GM20000 (cell line): ENCODE measurements at places on chromosomes 2 and 18.

DNA sequence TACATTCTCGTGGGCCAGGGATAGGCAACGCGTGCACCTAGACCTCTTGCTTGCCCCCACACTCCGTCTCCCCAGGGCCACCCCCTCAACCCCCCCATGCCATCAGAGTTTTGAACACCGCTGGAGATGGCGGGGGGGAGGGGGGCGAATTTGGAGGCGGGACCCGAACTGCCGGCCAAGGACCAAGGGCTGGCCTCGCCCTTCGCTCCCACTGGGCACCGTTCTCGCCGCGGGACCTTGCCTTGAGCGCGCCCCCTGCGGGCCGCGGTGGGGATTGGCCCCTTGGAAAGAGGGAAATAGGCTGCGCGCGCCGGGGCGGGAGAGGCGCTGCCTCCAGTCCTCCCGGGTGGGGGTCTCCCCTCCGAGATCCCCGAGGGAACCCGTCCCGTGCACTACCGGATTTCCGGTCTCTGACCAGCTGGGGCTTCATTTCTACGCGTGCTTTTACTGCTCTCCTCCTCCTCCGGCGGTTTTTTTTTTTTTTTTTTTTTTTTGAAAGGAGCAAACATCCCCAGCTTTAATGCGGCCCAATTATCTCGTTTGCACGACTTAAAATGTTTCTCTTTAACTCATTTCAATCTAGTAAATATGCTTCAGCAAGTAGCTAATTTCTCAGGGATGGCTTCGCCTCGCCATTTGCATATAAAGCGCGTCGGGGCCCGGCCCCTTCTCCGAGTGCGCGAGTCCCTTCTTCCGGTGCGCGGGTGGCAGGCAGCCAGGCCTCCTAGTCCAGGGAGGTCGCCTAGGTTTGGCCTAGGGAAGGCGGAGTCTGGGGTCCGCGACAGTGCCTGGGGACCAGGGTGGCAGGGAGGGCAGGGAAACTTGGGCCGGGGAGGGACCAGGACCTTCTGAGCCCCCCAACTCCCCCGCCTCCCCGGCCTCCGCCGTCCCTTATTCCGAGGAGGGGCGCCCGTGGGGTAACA is 10.0 kb upstream of the GBX2 start:
- peak; percentile 78 for DNase-seq

GRCh38 chr2:38565333-38565732 is 37.4 kb downstream of the HNRNPLL start:
- DNase-seq = no peak

DNA sequence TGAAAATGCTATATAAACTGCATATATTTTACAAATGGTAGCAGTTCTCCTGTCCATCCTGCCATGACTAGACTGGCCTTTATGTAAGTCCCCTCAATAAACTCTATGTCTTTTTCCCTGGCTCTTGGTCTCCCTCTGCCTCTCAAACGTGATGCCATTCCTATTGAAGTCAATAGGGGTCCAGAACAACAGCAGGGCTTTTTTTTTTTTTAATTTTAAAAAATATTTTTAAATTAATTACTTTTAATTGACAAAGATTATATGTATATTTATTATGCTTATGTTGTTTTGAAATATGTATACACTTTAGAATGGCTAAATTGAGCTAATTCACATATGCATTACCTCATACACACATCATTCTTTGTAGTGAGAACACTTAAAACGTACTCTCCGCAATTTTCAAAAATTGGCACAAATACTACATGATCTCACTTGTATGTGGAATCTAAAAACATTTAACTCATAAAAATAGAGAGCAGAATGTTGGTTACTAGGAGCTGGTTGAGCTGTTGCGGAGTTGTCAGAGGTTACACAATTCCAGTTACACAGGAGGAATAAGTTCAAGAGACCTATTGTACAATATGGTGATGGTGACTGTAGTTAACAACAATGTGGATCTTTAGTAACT is 123.1 kb downstream of the LRRTM4 start:
- no peak for DNase-seq

DNA sequence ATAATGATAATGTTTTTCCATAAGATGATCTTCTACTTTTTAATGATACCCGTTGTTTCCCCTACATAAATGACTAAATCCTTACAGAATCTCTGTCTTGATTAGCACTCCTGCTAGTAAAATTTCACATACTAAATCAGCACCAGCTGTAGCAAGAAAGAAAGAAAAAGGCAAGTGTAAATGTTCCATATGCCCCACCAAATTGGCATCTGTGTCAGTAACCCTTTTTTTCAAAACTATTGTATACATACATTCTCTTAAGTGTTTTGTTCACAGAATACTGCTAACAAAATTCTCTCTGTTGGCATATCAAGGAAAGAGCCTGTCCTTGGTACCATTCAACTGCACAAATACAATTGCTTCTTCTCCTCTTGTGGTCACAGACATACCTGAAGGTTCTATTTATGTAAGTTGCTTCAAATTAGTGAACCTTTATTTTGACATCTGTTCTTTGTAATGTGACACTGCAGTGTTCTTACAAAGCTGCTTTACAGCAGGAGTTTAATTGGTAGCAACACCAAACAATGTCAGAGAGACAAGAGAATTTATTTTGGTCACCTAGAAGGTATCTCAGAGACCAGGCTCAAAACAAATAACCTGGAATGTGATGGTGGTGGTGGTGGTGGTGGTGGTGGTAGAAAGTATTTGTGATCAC is 641.9 kb downstream of the ZEB2 start:
- DNase-seq = no peak

DNA sequence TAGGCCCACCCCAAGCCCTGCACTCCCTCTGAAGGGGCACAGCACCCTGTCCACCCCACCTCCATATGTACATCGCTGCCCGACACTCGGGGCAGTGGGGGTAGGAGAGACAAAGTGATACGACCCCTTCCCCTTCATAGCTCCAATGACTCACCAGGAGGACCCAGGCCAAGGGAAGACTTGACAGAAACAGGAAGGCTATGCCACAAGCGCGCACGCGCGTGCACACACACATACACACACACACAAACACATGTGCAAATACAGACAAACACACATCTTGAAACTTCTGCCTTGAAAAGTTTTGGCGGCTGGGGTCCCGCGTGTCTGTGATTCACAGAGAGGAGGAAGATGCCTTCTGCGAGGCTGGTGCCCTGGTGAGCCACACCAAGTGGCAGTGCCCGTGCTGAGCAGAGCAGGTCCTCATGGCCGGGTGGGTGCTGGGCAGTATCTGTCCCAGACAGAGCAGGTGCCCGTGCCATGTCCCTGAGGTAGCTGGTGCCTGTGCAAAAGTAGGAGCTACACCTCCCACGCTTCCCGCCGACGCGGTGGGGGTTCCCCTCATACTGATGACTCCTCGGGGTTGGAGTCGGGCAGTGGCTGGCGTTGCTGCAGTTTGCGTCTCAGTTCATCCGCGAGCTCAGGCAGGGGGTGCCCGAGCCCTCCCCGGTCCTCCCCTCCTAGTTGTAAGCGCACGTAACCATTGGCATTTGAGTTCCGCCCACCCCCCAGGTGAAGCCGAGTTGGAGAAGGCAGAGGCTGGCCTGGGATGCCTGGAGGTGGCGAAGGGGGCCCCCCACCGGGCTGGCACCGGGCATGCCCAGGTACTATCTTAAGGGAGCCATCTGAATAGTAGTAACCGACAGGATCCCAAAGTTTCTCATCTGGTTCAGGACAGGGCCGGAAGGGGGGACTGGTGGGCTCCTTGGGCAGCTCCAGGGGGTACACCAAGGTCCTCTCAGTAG is 2.5 kb upstream of the ANKRD39 start:
- no peak for DNase-seq

DNA sequence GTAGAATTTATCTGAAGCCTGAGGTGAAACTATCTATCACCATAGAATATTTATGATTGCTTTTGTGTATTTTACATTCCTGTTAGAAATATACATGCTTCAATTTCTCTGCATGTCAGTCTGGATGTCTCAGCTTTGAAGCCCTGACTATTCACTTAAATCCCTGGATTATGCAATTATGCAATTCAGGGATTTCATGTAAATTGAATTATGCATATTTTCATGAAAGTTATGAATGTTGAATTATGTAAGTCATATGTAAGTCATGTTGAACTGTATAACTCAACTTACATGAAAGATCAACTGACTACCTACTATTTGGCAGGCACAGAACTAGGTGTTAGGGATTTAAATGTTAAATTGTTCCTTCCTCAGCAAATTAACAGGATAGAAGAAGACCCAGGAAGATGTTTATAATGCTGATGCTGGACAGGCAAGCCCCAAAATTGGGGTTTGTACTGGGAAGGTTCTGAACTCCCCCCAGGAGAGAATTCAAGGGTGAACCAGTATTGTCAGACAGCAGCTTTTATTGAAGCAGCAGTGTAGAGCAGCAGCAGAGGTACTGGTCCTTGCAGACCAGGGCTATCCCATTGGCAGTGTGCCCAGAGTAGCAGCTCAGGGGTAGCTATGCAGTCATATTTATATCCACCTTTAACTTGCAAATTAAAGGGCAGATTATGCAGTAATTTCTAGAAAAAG is 236.5 kb downstream of the ZNF804A start:
- DNase-seq = no peak

GRCh38 chr2:50069454-50069853 is 915.1 kb upstream of the FSHR start:
- DNase-seq = no peak

GRCh38 chr2:85534099-85534498 is 4.9 kb upstream of the MAT2A start:
- DNase-seq = no peak

DNA sequence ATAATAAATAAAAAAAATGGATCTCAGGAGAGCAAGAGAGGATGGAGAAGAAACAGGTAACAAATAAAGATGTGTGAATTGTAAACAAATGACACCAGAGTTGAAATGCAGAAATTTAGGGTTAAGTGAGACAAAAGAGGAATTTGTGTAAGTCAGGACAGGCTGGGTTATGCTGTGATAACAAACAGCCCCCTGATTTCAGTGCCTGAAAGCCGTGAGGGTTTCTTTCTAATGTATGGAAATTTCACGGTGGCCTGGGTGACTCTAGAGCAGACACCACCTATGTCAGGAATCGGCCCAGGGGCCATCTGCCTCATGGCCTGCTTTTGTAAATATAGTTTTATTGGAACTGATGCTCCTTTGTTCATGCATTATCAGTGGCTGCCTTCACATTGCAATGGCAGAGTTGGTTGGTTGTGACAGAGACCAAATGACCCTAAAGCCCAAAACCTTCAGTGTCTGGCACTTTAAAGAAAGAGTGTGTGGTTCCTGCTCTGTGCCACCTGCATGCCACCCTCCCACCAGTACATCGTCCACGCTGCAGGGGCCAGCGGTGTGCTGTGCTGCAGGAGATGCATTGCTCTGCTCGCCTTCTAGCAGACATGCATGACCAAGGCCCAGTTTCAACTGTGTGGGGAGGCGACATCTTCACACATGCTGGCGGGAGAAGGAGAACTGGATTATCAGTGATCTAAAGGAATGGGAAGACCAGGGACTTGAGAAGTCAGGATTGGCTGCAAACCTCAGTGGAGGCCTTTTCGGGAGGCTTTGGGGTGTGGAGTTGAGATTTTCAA is 221.2 kb upstream of the APCDD1 start:
- no peak for DNase-seq

- DNase-seq = no peak
Measured at GRCh38 chr2:5666798-5667197, 25.4 kb upstream of the SOX11 start.

- DNase-seq = peak; percentile 83
Measured at GRCh38 chr2:219441451-219442255, 7.0 kb downstream of the SPEG start.

DNA sequence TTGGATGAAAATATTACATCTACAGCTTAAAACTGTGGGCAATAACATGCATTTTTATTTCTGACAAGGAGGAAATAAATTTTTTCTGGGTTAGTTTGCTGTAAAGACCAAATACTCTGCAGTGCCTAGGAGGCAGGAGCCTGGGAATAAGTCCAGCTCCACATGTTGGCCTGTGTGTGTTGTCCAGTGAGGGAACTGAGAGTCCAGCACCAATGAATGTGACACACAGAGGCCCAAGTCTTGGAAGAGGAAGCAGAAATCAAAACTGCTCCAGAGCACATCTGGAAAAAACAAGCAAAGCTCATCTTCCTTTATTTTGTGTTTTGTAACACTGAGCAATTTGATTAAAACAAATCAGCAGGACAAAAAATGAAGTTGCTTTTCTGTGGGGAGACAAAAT is 63.1 kb upstream of the KLHL14 start:
- no peak for DNase-seq

GRCh38 chr2:16622399-16622968 is 43.1 kb downstream of the CYRIA start:
- DNase-seq = no peak

GRCh38 chr2:221443645-221444044 is 128.5 kb downstream of the EPHA4 start:
- DNase-seq = no peak

GRCh38 chr2:235083822-235084221 is 132.0 kb downstream of the SH3BP4 start:
- DNase-seq = no peak

GRCh38 chr2:178177066-178177679 is 17.1 kb upstream of the OSBPL6 start:
- DNase-seq = no peak

- DNase-seq = no peak
Measured at GRCh38 chr2:182559623-182560022, 132.8 kb upstream of the PDE1A start.

DNA sequence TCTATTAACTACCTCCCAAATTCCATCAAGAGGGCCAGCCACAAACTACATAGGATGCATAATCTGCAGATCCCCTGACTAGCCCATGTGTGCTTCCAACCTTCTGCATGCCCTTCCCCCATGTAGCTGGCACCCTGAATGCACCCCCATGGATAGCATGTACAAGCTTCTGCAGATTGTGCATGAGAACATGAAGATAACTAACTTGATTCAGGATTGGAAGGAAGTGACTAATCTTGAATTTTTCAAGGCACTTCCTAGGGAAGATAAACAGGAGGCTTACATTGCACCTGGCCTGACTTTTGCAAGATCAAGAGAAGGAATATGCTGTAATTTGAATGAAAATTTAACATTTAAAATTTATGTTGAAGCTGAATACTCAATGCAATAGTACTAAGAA is 66.7 kb downstream of the CDC42EP3 start:
- no peak for DNase-seq

DNA sequence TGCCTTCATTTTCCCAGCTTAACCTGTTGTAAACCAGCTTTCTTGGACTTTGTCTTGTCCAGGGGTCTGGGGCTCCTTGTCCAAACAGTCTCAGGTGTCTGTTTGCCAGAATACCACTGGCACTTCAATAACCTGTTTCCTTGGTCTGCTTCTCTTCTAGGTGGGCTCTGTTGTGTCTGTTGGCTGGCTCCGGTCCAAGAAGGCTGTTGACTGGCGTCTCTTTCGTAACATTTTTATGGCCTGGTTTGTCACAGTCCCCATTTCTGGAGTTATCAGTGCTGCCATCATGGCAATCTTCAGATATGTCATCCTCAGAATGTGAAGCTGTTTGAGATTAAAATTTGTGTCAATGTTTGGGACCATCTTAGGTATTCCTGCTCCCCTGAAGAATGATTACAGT is 17.0 kb downstream of the SLC20A1 start:
- no peak for DNase-seq
